ENCODE measurements at places on chromosomes 11 and 22. TPM values are rescaled to one million over a fixed set of nuclear protein-coding genes. Genes with fewer than 3 reads are reported as not detected.

DNA sequence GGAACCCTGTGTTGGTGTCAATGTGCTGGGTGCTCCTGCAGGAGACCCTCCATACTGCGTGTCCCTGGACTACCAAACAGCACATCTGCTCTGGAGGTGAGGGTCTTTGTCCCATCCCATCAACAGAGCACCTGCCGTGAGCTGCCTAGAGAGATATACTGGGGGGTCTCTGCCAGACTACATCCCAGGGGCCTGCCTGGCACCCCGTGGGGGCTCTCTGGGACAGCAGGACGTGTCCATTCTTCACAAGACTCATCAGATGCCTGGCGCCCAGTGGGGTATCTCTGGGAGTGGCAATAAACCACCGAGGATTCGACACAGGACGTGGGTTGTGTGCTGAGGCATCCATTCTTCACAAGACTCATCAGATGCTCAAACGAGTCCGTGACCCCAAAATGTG, 42.7 kb downstream of the SHANK2 start:
- no peak overlapping the region for H3K4me3 ChIP-seq
- no peak overlapping the region for H3K27ac ChIP-seq

DNA sequence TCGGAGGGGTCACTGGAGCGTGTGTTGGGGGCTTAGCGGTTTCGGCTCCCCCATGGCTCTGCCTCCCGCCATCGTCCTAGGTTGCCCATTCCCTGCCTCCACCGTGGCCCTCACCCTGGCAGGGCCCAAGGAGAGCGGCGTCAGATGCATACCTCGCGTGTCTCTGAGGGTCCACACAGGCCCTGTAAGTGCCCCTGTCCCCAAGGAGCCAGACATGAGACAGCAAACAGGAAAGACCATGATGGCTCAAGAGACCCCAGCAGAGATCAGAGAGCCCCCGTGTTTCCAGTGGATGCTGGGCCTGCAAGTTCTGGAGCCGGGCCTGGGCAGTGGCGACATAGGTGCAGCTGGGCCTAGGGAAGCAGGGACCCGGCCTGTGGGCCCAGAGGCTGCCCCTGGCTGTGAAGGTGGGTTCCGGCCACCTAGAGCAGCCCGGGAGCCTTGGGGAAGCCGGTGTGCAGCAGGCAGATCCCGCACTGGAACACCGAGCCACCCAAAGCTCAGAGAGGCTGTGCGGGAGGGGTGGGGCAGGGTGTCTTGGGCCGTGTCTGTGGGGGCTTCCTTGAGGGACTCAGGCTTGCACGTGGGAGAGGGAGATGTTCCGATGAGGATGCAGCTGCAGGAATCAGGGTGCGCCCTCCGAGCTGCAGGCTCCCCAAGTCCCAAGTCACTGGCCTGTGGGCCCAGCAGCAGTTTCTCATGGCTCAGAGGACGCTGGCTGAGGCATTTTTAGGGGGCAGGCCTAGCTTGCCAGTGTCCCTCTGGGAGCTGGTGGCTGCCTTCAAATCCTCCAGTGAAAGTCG, 126.4 kb downstream of the KCNQ1OT1 start:
- H3K27ac ChIP-seq: no peak overlapping the region
- H3K27me3 ChIP-seq: no peaks in the 10 kb centered on the region

DNA sequence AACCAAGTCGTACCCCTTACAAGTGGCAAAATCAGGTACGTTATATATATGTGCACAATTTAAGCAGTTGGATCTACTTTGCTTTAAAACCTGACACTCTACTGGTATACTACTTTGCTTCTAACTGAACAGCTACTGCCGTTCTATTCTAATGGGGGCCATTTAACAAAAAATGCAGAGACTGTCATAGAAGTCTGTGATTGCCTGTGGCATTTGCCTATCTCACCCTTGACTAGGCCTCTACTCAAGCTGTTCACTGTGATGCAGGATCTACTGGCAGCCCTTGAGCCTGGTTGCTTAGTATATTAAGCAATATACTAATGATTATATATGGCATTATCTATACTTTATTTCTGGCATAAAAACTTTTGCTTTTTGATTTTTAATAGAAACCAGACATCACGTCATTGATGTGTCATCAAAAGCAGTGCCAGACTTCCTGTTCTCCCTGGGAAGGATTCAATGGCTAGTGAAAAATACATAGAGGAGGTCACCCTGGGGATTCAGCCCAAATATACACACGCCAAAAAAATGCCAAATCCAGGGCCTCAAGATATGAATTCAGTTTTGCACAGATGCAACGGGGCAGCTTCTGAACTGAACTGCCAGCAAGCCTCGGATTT, 40.0 kb upstream of the FIBIN start:
- no peaks in the 10 kb centered on the region for H3K27me3 ChIP-seq
- H3K4me3 ChIP-seq: no peak overlapping the region
- H3K36me3 ChIP-seq: peaks cover 5% of the 10 kb centered on the region

GRCh38 chr22:49866646-49867045, 13.0 kb downstream of the ZBED4 start:
- DNase-seq: no peak
- peaks cover 34% of the 10 kb centered on the region for H3K36me3 ChIP-seq
- H3K4me3 ChIP-seq: no peak overlapping the region
- H3K27me3 ChIP-seq: no peaks in the 10 kb centered on the region
- no peaks in the 10 kb centered on the region for H3K4me1 ChIP-seq

- no peak overlapping the region for H3K4me3 ChIP-seq
- DNase-seq: no peak
- no peaks in the 10 kb centered on the region for H3K36me3 ChIP-seq
- H3K27ac ChIP-seq: no peak overlapping the region
- no peaks in the 10 kb centered on the region for H3K27me3 ChIP-seq
Observed at GRCh38 chr11:3178349-3178748, 13.2 kb upstream of the OSBPL5 start.

DNA sequence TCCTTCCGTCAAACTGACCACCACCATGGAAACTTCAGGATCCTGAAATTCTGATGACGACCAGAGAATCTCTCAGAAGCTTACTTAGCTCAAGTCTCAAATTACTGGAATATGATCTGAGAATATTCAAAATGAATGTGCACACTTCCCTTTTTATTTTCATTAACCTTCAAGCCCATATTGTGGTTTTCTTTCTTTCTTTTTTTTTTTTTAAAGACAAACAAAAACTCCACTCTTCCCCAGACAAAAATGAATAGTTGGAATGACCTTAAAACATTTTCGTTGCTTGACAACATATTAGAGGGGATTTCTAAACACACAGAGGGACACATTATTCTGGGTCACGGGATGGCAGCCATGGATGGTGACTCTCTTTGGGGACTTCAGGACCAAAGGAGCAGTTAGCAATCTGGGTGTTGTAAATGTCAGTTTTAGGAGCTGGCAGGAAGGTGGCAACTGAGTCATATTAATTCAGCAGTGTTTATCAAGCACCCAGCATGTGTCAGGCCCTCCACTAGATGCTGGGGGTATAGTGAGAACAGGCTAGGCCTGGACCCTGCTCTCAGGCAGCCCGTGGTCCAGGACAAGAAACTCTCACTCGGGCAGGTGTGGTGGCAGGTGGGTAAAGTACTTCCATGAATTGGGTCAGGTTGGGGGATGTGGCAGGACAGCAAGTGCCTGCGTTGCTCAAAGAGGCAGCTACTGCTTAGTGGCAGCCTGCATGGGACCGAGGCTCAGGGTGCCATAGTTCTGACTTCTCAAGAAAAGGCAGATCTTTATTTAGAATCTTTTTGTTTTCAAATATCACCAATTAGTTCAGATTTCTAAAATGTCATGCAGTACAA, 126.1 kb downstream of the HIPK3 start:
- H3K27ac ChIP-seq: no peak overlapping the region
- no peaks in the 10 kb centered on the region for H3K4me1 ChIP-seq
- H3K36me3 ChIP-seq: no peaks in the 10 kb centered on the region
- no peak overlapping the region for H3K4me3 ChIP-seq
- no peak for DNase-seq

GRCh38 chr22:37310075-37310606, 27.8 kb downstream of the CYTH4 start:
- no peaks in the 10 kb centered on the region for H3K27me3 ChIP-seq
- H3K36me3 ChIP-seq: no peaks in the 10 kb centered on the region
- H3K4me1 ChIP-seq: peaks cover 59% of the 10 kb centered on the region
- no peak for DNase-seq
- no peak overlapping the region for H3K4me3 ChIP-seq

GRCh38 chr11:61776561-61777075, 15.8 kb downstream of the TMEM258 start:
- H3K27me3 ChIP-seq: no peaks in the 10 kb centered on the region
- H3K4me3 ChIP-seq: no peak overlapping the region
- peak; percentile 59 for DNase-seq
- no peaks in the 10 kb centered on the region for H3K4me1 ChIP-seq

GRCh38 chr11:12184699-12185098, 74.3 kb downstream of the MICAL2 start:
- no peak for DNase-seq
- H3K27ac ChIP-seq: peak overlapping the region; percentile 82
- H3K36me3 ChIP-seq: peaks cover 16% of the 10 kb centered on the region
- H3K4me3 ChIP-seq: no peak overlapping the region
- peaks cover 41% of the 10 kb centered on the region for H3K4me1 ChIP-seq

DNA sequence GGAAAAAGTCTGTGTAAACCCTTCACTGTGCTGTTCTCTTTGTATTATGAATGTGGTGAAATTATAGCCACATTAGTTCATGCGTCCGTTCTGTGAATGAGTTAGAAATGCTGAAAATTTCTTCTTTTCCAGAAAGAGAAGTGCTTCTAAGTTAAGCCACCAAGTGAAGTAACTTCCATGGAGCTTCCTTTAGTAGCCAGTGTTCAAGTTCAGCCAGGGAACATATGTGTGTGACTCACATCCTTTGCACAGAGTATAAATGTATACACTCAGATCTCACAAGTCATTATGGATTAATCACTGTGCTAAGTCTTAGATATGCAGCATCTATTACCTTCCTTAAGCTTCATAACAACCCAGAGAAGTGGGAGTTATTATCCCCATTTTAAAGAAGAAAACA, 3.1 kb upstream of the MMP8 start:
- H3K4me1 ChIP-seq: peaks cover 11% of the 10 kb centered on the region
- H3K4me3 ChIP-seq: no peak overlapping the region
- H3K27ac ChIP-seq: no peak overlapping the region
- peak; percentile 53 for DNase-seq
- H3K36me3 ChIP-seq: no peaks in the 10 kb centered on the region
- H3K27me3 ChIP-seq: no peaks in the 10 kb centered on the region

GRCh38 chr22:36486619-36487384, 5.4 kb upstream of the TXN2 start:
- H3K27ac ChIP-seq: no peak overlapping the region
- H3K36me3 ChIP-seq: peaks cover 18% of the 10 kb centered on the region
- H3K27me3 ChIP-seq: no peaks in the 10 kb centered on the region
- H3K4me1 ChIP-seq: peaks cover 5% of the 10 kb centered on the region
- H3K4me3 ChIP-seq: no peak overlapping the region

GRCh38 chr11:83681906-83682610, 395.9 kb upstream of the CCDC90B start:
- H3K4me3 ChIP-seq: no peak overlapping the region
- no peak for DNase-seq
- peaks cover 83% of the 10 kb centered on the region for H3K27me3 ChIP-seq

DNA sequence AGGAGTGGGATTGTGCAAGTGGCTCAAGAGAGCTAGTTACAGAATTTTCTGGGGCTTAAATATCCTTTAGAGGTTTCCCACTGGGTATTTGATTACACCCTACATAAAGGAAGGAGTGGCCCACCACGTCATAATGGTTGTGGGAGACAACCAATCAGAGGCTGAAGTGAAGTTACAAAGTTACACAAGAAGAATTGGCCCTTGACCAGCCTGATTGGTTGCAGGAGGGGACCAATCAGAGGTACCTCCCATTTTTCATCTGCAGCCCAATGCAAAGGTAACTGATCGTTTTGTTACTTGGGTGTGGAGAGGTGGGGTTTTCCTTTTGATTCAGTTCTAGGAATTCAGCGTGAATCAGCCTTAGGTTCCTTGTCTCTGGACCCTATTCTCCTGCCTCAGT, 430.5 kb upstream of the FAT3 start:
- H3K27ac ChIP-seq: no peak overlapping the region
- H3K27me3 ChIP-seq: no peaks in the 10 kb centered on the region
- H3K4me3 ChIP-seq: no peak overlapping the region
- no peaks in the 10 kb centered on the region for H3K36me3 ChIP-seq
- H3K4me1 ChIP-seq: peaks cover 5% of the 10 kb centered on the region
- no peak for DNase-seq

DNA sequence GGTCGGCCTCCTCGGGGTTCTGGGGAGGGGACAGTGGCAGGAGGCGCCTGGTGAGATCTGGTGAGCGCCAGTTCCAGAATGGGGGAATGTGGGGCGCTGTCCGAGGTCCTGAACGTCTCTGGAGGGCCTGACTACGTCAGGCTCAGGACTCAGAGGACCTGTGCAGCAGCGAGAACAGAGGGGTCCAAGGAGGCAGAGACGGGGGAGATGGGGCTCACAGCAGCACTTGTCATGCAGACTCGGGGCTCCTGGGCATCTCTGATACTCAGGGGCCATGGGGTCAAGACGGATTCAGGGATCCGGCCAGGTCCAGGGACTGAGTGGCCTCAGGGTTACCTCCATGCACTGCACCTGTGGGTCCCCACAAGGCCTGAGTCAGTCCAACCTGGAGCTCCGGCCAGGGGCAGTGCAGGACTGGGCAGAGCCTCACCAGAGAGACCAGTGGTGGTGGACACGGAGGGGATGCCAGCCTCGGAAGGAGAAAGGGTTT, 92.2 kb downstream of the BRD1 start:
- H3K27ac ChIP-seq: no peak overlapping the region
- no peaks in the 10 kb centered on the region for H3K4me1 ChIP-seq
- no peak for DNase-seq

DNA sequence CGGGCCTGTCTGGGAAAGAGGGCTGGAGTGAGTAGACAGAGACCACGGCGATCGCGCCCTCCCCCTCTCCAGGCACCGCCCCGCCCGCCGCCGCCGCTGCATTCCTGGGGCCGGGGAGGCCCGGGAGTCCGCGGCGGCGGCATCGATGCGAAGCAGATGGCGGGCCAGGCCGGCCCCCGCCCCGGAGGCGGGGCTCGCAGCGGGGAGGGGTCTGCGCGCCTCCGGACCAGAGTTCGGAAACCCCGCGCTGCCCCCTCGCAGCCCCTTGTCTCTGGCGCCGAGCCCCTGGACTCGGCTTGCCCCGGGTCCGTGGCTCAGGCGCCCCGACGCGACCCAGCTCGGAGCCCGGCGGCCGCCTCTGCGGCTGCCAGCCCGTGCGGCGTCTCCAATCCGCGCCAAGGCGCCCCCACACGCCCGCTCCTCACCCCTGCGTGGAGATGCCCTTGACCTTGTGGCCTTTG, 1.3 kb downstream of the SCARF2 start:
- DNase-seq: no peak
- peaks cover 11% of the 10 kb centered on the region for H3K27me3 ChIP-seq
- H3K36me3 ChIP-seq: no peaks in the 10 kb centered on the region
- no peak overlapping the region for H3K4me3 ChIP-seq
- no peak overlapping the region for H3K27ac ChIP-seq
- no peaks in the 10 kb centered on the region for H3K4me1 ChIP-seq

GRCh38 chr11:459511-460220, 9.6 kb downstream of the PTDSS2 start:
- DNase-seq: no peak
- H3K27me3 ChIP-seq: no peaks in the 10 kb centered on the region
- H3K4me1 ChIP-seq: no peaks in the 10 kb centered on the region
- no peak overlapping the region for H3K4me3 ChIP-seq
- H3K36me3 ChIP-seq: peaks cover 29% of the 10 kb centered on the region
- no peak overlapping the region for H3K27ac ChIP-seq

Gene OR8G5
- not detected for total RNA-seq

Gene TMEM191C
- 1.4 TPM for total RNA-seq

Gene CCDC116
- 0.21 TPM for total RNA-seq

Gene TP53AIP1
- total RNA-seq: 4.5 TPM

Gene KRTAP5-9
- not detected for total RNA-seq

Gene PLAAT2
- 0.58 TPM for total RNA-seq

Gene MS4A4A
- total RNA-seq: not detected

Gene IGSF9B
- total RNA-seq: 13.9 TPM

Gene PYGM
- total RNA-seq: 0.09 TPM

Data from MCF 10A (cell line).